ENCODE measurements at places on chromosomes 3 and 15.

- H3K4me1 ChIP-seq = peaks cover 45% of the 10 kb centered on the region
- peaks cover 13% of the 10 kb centered on the region for H3K36me3 ChIP-seq
- peak overlapping the region; percentile 100 for H3K27ac ChIP-seq
- peak; percentile 29 for DNase-seq
- no peaks in the 10 kb centered on the region for H3K27me3 ChIP-seq
These were observed 561 bp downstream of the SIDT1 start for GRCh38 chr3:113532698-113533533.

DNA sequence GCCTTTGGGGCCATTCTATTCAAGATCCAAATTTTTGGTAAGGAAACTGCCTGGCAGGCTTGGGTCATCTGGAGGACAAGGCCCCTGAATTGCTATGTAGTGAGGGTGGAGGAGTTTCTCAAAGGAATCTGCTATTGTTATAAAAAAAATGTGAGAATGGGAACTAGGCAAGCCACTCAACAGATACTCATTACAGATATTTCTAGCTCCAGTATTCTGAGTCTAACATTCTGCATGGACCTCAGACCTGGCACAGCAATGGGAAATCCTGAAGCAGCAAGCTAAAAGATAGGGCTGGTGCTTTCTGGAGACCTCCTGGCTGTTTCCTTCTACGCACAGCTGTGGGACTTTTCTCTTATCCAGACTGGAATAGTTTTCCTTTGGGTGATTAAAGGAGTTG, 430.7 kb upstream of the RBMS3 start:
- no peaks in the 10 kb centered on the region for H3K27me3 ChIP-seq
- no peak for DNase-seq
- H3K4me3 ChIP-seq = no peak overlapping the region
- no peaks in the 10 kb centered on the region for H3K4me1 ChIP-seq

DNA sequence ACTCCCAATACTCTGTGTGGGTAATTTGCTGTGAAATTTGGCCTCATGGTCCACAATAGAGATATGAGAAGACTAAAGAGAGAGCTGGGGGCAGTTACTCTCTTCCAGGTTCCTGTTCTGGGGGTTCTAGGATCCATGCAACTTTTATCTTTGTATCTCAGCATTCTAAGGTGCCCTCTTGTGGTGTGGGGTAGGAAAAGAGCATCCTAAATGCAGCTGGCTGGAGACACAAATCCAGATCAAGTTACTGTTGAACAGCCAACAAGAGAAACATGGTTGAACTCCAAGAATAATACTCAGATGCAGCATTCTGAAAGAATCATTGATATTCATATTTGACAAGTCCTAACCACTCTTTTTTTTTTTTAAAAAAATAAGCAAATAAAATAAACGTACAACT, 238.2 kb downstream of the GREM1 start:
- no peak for DNase-seq
- peaks cover 2% of the 10 kb centered on the region for H3K36me3 ChIP-seq

DNA sequence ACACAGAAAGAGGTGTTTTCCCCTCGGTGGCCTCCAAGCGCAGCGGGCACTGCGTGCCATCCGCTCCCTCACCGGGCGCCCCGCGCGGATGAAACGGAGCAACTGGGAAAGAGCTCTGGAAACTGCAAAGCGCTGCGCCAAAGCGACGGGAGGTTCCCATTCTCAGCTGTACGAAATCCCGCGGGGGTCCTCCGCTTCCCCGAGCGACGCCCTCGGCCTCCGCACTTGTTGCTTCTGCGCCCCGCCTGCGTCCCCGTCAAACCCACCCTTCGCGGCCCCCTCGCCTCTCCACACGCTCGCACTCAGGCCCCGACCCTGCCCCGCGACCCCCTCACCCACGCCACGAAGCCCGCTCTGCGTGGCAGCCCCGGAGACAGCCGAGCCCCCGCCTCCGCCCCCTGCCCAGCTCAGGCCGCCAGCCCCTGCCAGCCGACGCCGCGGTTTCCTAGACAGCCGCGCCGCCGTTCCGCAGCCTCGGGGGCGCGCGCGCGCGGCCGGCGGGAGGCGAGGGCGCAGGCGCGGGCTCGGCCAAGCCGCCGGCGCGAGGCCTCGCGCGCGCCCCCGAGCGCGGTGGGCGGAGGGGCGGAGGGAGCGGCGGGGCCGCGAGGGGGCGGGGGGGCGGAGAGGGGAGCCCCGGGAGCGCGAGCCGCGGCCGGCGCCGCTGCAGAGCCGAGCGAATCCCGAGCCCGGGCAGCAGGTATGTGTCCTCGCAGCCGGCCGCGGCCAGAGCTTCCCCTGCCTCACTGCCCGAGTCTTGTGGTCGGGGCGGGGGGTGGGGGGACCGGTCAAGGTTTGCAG, at the start of gene TMEM266:
Gene TMEM266, plus strand, starts transcription at position 666 of the 798 bp plus-strand sequence. CDS start 74,279 bp downstream, outside the sequence.
- DNase-seq = peak; percentile 27
- H3K27me3 ChIP-seq = peaks cover 49% of the 10 kb centered on the region
- H3K27ac ChIP-seq = peak within 1 kb of the TSS; percentile 39
- H3K4me3 ChIP-seq = peak within 1 kb of the TSS; percentile 90
- peaks cover 20% of the 10 kb centered on the region for H3K4me1 ChIP-seq

DNA sequence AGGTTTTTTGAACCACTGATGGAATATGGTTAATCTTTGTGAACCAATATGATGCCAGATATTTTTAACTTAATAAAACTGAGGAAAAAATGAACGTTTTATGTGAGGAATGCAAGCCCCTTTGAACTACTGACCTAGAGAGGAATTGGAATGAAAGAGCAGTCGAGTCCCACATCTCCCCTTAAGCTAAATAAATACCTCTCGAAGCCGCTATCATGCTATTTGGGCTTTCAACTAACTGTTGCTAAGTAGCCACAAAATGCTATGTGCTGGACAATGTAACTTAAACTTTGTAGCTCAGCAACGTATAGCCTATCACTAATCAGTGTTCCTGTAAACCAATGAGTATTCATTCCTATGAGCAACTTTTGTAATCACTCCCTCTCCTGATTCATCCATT, 1037.2 kb downstream of the SQOR start:
- no peaks in the 10 kb centered on the region for H3K27me3 ChIP-seq
- H3K27ac ChIP-seq = no peak overlapping the region
- no peak overlapping the region for H3K4me3 ChIP-seq
- no peaks in the 10 kb centered on the region for H3K36me3 ChIP-seq

- no peak overlapping the region for H3K27ac ChIP-seq
- H3K36me3 ChIP-seq = no peaks in the 10 kb centered on the region
- DNase-seq = no peak
- H3K27me3 ChIP-seq = peaks cover 4% of the 10 kb centered on the region
- H3K4me1 ChIP-seq = peaks cover 3% of the 10 kb centered on the region
- H3K4me3 ChIP-seq = no peak overlapping the region
These were observed 190.5 kb upstream of the NECTIN3 start for GRCh38 chr3:110881069-110881468.

GRCh38 chr3:166388321-166388720, 551.1 kb upstream of the BCHE start:
- no peak overlapping the region for H3K27ac ChIP-seq
- no peaks in the 10 kb centered on the region for H3K36me3 ChIP-seq
- no peak for DNase-seq
- H3K27me3 ChIP-seq = no peaks in the 10 kb centered on the region

DNA sequence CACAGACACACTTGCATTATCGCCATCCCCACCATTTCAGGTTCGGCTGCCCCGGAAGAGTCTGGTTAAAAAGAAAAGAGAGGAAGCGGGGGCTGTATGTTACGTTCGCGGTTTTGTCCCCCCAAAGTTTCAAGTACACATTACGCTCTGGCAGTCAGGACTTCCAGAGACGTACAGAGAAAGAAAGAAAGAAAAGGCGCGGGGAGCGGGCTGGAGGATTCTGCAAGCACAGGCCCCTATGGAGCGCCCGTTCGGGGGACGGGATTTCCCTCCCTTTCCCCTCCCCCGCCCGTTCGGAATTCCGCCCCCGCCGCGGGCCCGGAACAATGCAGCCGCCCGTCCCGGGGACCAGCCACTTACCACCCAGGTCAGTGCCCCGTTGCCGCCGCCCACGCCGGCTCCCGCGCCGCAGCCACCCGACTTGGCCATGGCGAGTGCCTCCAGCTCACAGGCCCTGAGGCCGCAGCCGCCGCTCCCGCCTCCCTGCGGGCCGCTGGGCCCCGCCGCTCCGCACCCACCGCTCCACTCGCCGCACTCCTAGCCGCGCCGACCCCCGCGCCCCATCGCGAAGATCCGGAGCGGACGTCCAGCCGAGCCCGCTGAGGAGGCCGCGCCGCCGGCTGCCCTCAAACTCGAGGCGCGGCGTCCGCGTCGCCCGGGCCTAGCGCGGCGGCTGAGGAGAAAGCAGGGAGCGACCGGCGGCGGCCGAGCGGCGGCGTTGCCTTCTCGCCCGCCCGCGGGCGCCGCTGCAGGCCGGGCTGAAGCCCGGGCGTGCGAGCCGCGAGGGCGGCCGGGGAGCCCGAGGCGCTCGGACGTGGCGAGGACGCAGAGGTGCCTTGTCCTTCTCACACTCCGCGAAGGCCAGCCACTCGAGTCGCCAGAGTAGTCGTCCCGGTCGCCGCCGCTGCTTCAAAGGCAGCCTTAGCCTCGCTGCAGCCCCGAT, 567 bp downstream of the TOP2B start:
- H3K27ac ChIP-seq = peak overlapping the region; percentile 99
- peaks cover 40% of the 10 kb centered on the region for H3K4me1 ChIP-seq
- H3K27me3 ChIP-seq = no peaks in the 10 kb centered on the region
- peaks cover 8% of the 10 kb centered on the region for H3K36me3 ChIP-seq
- peak overlapping the region; percentile 98 for H3K4me3 ChIP-seq

DNA sequence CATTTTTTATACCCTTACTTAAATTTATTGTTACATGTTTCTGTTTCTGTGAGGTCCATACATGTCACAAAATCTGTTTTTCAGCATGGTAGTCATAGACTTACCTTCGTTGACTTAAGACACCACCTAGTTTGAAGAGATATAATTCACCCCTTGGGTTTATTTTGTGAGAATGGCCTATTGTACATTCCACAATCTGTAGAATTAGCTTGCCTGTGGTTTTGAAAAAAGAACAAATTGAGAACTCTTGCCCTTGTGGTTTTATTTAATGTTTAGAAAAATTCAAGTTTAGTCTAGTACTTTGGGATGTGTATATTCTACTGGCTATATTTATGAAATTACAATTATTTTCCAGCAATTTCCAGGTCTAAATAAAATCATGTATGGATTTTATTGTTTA, 31.6 kb downstream of the FILIP1L start:
- H3K4me3 ChIP-seq = no peak overlapping the region
- no peak overlapping the region for H3K27ac ChIP-seq
- peaks cover 8% of the 10 kb centered on the region for H3K4me1 ChIP-seq
- no peak for DNase-seq
- no peaks in the 10 kb centered on the region for H3K27me3 ChIP-seq
- no peaks in the 10 kb centered on the region for H3K36me3 ChIP-seq

GRCh38 chr3:25088284-25088683, 339.8 kb upstream of the RARB start:
- H3K36me3 ChIP-seq = no peaks in the 10 kb centered on the region
- H3K27me3 ChIP-seq = no peaks in the 10 kb centered on the region
- no peak for DNase-seq
- no peaks in the 10 kb centered on the region for H3K4me1 ChIP-seq
- H3K27ac ChIP-seq = no peak overlapping the region

- no peak for DNase-seq
- H3K27ac ChIP-seq = no peak overlapping the region
- H3K4me1 ChIP-seq = no peaks in the 10 kb centered on the region
- peaks cover 56% of the 10 kb centered on the region for H3K27me3 ChIP-seq
- no peaks in the 10 kb centered on the region for H3K36me3 ChIP-seq
These were observed 270.8 kb upstream of the LRRFIP2 start for GRCh38 chr3:37445163-37445562.

GRCh38 chr3:32577174-32577573, 6.5 kb upstream of the DYNC1LI1 start:
- H3K27ac ChIP-seq = no peak overlapping the region
- peaks cover 5% of the 10 kb centered on the region for H3K4me1 ChIP-seq
- no peak for DNase-seq
- no peaks in the 10 kb centered on the region for H3K36me3 ChIP-seq
- H3K27me3 ChIP-seq = no peaks in the 10 kb centered on the region

DNA sequence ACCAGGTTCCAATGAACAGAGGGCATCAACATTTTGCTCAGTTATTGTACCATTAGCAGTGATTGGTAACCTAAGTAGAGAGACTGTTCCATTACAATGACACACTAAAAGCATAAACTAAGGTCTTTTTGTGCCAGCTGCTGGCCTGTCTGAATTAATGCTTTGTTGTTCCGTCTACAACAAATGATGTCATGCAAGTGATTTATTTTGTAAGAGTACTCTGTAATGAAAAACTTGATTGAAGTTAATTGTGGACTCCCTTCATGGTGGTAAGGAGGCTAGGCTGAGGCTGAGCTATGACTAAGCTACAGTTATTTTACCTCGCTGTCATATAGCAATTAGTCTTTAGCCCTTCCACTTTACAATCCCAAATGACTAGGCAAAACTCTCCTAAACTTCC, 23.2 kb downstream of the RCN2 start:
- H3K4me3 ChIP-seq = no peak overlapping the region
- no peaks in the 10 kb centered on the region for H3K27me3 ChIP-seq
- H3K36me3 ChIP-seq = no peaks in the 10 kb centered on the region

- no peak for DNase-seq
- H3K27me3 ChIP-seq = no peaks in the 10 kb centered on the region
- no peak overlapping the region for H3K27ac ChIP-seq
- H3K4me3 ChIP-seq = no peak overlapping the region
- H3K4me1 ChIP-seq = peaks cover 2% of the 10 kb centered on the region
These were observed 27.1 kb downstream of the RTP3 start for GRCh38 chr3:46524832-46525231.

GRCh38 chr3:123026565-123027291, 835 bp downstream of the SEMA5B start:
- H3K4me3 ChIP-seq = peak overlapping the region; percentile 84
- H3K27me3 ChIP-seq = peaks cover 43% of the 10 kb centered on the region
- no peak overlapping the region for H3K27ac ChIP-seq
- H3K4me1 ChIP-seq = peaks cover 17% of the 10 kb centered on the region

DNA sequence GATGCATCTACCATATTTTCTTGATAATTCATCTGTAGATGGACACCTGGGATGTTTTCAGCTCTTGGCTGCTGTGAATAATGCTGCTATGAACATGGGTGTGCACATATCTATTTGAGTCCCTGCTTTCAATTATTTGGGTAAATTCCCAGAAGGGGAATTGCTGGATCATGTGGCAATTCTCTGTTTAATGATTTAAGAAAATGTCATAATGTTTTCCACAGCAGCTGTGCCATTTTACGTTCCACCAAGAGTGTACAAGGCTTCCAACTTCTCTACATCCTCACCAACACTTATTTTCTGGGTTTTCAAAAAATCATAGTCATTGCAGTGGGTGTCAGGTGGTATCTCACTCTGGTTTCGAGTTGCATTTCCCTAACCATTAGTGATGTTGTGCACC, 64.4 kb downstream of the NSMCE3 start:
- no peaks in the 10 kb centered on the region for H3K4me1 ChIP-seq
- H3K27me3 ChIP-seq = peaks cover 67% of the 10 kb centered on the region
- no peaks in the 10 kb centered on the region for H3K36me3 ChIP-seq
- DNase-seq = no peak
- H3K4me3 ChIP-seq = no peak overlapping the region

GRCh38 chr3:123278446-123278845, 76.7 kb downstream of the SEC22A start:
- no peak overlapping the region for H3K27ac ChIP-seq
- peaks cover 2% of the 10 kb centered on the region for H3K36me3 ChIP-seq
- no peak for DNase-seq
- H3K4me1 ChIP-seq = peaks cover 2% of the 10 kb centered on the region
- H3K27me3 ChIP-seq = no peaks in the 10 kb centered on the region

Measured in T-helper 17 cell (primary cell).